ENCODE measurements at places on chromosomes 1 and 21.

GRCh38 chr1:19877181-19877750, 4.9 kb upstream of the OTUD3 start:
- peak; percentile 20 for DNase-seq

GRCh38 chr1:202590975-202591411, 119.3 kb downstream of the SYT2 start:
- DNase-seq, result no peak

DNA sequence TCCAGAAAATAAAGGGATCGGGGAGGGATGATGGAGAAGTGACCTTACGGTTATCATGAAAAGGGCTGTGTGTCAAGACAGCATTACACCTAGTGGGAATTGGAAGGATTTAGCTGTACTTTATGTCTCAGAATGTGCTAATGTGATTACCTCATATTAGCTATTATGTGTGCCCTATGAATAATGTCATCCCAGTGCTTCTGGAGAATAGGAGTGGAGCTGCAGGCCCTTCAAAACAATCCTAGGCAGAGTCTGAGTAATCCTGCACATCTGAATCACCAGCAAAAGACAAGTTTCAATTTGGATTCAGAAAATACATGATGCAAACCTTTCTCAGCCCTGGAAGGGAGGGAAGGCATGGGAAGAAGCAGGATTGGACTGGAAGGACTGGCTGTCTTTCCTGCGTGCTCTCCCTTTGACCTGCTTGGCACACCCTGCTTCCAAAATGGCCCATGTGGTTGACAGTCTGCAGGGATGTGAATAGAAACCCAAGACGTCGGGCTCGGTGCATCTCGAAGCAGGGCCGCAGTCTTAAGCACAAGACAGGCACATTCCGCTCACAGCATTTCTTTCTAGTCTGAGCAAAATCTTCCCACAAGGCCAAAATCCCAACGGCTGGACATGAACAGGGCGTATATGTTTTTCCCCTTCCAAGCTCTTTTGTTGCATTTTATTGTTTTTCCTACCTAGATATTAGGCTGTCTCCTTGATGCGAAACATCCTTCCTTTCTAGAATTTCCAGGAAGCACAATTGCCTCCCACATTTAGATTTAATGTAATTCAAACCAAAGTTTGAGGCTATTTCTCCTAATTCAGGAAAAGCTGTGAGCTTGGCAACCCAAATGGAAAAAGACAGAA, 54.3 kb upstream of the TARBP1 start:
- DNase-seq, result peak; percentile 82

DNA sequence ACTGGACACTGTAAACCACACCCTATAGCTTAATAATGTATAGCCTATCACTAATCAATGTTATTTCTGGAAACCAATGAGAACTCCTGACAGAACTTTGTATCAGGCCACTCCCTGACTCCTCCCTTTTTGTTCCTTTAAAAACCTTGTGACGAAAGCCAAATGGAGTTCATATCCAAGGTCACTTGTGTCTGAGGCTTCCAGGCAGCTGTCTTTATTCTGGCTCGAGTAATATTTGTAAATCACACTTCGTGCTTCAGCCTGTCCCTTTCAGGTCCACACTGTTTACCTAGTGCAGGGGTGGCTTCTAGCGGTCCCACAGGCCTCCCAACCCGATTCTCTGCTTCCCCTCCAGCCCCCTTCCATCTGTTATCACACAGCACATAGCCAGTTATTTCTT, 16.2 kb upstream of the CAPN9 start:
- DNase-seq, result no peak

- no peak for DNase-seq
Measured at GRCh38 chr1:213120386-213120785, 69.3 kb downstream of the RPS6KC1 start.

- peak; percentile 73 for DNase-seq
Measured at GRCh38 chr1:66383611-66384010, 150.3 kb upstream of the SGIP1 start.

DNA sequence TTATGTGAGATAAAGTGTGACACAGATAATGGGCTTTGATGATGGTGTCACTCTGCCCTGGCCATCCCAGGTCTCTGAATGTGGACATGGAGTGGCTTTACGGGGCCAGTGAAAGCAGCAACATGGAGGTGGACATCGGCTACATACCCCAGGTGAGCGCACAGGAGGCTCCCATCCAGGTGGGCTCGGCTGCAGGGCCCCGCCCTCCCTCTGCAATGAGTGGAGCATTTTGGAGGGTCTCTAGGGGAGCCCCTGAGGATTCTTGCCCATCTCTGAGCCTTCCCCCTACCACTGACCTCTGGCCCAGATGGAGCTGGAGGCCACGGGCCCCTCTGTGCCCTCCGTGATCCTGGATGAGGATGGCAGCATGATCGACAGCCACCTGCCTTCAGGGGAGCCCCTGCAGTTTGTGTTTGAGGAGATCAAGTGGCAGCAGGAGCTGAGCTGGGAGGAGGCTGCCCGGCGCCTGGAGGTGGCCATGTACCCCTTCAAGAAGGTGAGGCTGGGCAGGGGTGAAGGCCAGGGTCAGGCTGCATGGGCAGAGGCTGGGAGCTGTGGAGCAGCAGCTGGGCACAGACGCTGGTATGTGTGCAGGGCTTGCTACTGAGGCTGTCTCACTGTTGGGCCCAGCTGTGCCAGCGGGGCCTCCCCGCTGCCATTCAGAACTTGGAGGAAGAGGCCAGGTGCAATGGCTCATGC, 8.2 kb upstream of the MTFR1L start:
- DNase-seq, result no peak

GRCh38 chr1:201594575-201595245, 55.8 kb downstream of the NAV1 start:
- DNase-seq, result no peak

DNA sequence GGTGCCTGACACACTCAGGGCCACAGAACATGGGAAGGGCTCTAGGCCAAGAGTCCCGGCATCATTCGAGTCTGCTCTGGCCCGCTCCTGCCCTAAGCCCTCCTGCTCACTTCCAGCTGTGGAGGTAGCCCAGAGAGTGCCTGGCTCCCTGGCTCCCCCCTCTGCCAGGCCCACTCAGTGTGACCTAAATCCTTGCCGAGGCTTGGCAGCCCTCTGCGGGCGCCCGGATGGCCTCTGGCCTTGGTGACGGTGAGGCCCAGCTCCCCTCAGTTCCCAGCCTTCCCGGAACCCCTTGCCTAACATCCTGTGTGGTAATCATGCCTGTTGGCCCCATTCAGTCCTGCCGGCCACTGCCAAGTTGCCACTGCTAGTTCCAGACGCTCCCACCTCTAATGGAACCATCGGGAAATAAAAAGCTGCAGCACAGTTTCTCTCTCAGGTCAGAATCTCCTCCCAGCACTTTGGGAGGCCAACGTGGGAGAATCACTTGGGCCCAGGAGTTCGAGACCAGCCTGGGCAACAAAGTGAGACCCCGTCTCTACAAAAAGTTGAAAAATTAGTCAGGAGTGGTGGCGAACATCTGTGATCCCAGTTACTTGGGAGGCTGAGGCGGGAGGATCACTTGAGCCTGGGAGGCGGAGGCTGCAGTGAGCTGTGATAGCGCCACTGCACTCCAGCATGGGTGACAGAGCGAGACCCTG, 1.2 kb upstream of the H6PD start:
- DNase-seq, result peak; percentile 91

- DNase-seq, result no peak
Measured at GRCh38 chr1:204630132-204630905, 55.2 kb downstream of the LRRN2 start.

GRCh38 chr1:194952171-194952570, 1656.1 kb downstream of the KCNT2 start:
- DNase-seq, result no peak

GRCh38 chr1:205141236-205142101, 19.7 kb upstream of the RBBP5 start:
- peak; percentile 77 for DNase-seq

DNA sequence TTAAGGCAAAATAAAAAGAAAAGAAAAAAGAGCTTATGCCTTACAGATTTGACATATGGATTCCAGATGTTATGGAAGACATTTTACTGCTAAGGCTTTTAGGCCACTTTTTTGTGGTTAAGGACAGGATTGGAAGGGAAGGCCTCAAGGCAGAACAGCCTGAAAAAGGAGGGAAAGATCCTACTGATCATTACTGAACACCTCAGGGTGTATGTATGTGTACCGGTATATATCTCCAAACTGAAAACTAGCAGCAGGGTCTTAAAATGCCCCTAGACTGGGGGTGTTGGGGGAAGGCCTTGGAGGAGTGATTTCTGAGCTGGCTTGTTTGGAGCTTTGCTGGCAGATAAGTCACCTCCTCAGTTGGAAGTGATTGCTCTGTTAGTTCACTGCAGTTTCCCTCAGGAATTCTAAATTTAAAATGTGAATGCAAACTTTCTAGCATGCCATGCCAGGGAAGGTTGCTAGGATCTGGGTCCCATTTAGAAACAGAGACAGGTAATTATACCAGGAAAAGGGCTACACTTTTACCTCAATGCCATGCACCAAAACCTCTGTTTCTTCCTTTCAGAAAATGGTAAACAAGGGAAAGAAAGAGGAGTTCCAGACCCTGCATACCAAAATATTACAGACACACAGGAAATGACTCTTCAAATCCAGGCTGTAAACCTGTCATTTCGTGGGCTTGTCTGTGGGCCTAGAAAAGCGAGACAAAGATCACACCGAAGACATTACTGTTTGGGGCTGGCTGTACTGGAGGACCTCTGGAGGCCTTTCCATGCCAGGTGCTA, 15.0 kb downstream of the C1orf52 start:
- DNase-seq, result no peak

DNA sequence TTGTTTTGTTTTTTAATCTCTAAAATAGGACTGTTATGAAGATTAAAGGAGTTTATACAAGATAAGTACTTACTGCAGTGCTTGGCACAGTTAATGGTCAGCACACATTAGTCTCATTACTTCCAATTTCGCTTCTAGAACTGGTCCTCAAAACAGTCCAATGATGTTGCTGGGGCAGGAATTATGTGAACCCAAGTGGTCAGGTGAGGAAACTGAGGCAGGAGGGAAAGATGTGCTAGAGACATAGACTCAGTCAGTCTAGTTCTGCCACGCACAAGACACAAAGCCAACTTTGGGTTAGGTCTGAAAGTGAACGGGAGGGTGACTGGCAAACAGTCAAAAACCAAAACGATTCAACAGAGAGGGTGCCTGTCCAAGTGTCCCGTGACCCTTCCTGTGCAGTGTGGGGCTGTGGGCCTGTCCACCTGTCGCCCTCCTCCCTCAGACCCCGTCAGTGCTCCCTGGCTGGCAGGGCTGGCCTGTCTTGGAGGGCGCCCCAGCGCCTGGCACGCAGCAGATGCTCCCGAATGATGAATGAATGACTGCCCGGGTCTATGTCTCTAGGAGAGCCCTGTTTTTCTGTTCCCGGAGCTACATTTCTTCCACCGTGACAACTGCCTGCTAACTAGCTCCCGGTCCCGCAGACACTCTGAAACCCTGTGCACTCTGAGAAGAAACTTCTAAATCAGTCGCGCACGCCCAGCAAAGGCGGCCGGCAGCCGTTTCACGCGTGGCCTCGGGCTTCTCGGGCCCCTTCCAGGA, 2.4 kb downstream of the LRP8 start:
- DNase-seq, result no peak

- DNase-seq, result no peak
Measured at GRCh38 chr1:170370087-170370486, 161.9 kb upstream of the GORAB start.

DNA sequence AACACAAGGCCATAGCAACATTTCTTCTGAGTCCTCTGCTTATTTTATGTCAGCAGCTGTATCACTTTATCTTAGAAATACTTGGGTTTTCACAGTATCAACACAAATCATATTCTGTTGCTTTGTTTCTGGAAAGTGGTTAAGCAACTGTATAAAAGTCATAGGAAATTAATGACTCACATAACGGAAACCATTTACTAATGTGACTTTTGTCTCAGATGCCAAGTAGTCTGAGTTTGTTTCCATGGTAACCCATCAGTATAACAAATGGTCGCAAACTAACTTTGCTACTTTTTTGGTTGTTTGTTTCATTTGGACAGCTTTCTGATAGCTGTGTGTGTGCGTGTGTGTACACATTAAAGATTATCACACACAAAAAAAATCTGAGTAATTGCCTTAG, 31.1 kb downstream of the EEIG2 start:
- peak; percentile 92 for DNase-seq

GRCh38 chr1:164587617-164588501, 28.9 kb downstream of the PBX1 start:
- DNase-seq, result no peak
